Body of pancreas (tissue), 4 donors: ENCODE measurements at places on chromosomes 3 and 15. TPM values are rescaled to one million over a fixed set of nuclear protein-coding genes. Genes with fewer than 3 reads are reported as not detected.

MRPS25 gene
- total RNA-seq: 17.1 TPM

PTPRG gene
- 23.9 TPM for total RNA-seq

ALPK3 gene
- total RNA-seq: 15.8 TPM

GOLGA8T gene
- total RNA-seq: not detected

TM4SF1 gene
- total RNA-seq: 104 TPM

GPR149 gene
- total RNA-seq: not detected

STAB1 gene
- 55.3 TPM for total RNA-seq

SAXO2 gene
- total RNA-seq: 1.3 TPM

CAMKV gene
- not detected for total RNA-seq

VIPR1 gene
- 0.99 TPM for total RNA-seq

GOLGA6A gene
- not detected for total RNA-seq

MAP1A gene
- 3.1 TPM for total RNA-seq

ROBO2 gene
- 1.3 TPM for total RNA-seq

AGTR1 gene
- 4.4 TPM for total RNA-seq

RTP4 gene
- 3.6 TPM for total RNA-seq

FETUB gene
- total RNA-seq: not detected

MEIS2 gene
- total RNA-seq: 86.0 TPM

CALML4 gene
- total RNA-seq: 12.7 TPM

GPR27 gene
- 0.33 TPM for total RNA-seq

NME9 gene
- not detected for total RNA-seq

RYR3 gene
- 0.66 TPM for total RNA-seq
